Osteocyte (in vitro differentiated cells): ENCODE measurements at places on chromosomes 7 and 10.
A peak's percentile ranks its signal among the peaks of the same experiment; 100 is the strongest.

GRCh38 chr10:18097524-18097923 lies 42.7 kb upstream of the CACNB2 start:
- no peak overlapping the region for H3K4me3 ChIP-seq
- no peaks in the 10 kb centered on the region for H3K36me3 ChIP-seq
- DNase-seq = no peak
- no peaks in the 10 kb centered on the region for H3K4me1 ChIP-seq

DNA sequence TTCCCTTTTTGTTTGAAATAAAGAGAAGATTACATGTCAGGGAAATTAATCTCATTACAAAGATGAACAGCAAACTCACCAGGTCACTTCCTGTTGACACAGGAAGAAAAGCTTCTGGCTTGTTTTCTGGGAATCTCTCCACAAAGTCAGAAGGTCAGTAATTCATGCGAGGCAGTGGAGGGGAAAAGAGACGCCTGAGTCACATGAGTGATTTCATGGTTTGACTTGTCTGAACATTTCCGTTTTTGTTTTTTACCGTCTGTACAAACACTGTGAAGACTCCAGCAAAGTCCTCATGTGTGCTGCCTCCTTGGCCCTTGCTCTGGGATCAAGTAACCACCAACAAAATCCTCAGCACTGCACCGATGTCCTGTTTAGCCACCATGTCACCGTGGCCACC lies 2.5 kb upstream of the HABP2 start:
- H3K27ac ChIP-seq = peak overlapping the region; percentile 5
- peaks cover 3% of the 10 kb centered on the region for H3K27me3 ChIP-seq
- H3K4me1 ChIP-seq = peaks cover 8% of the 10 kb centered on the region
- no peak overlapping the region for H3K4me3 ChIP-seq
- H3K36me3 ChIP-seq = no peaks in the 10 kb centered on the region

GRCh38 chr10:70399177-70399576 lies 4.8 kb upstream of the EIF4EBP2 start:
- no peaks in the 10 kb centered on the region for H3K36me3 ChIP-seq
- H3K27ac ChIP-seq = no peak overlapping the region
- DNase-seq = no peak
- H3K27me3 ChIP-seq = no peaks in the 10 kb centered on the region

DNA sequence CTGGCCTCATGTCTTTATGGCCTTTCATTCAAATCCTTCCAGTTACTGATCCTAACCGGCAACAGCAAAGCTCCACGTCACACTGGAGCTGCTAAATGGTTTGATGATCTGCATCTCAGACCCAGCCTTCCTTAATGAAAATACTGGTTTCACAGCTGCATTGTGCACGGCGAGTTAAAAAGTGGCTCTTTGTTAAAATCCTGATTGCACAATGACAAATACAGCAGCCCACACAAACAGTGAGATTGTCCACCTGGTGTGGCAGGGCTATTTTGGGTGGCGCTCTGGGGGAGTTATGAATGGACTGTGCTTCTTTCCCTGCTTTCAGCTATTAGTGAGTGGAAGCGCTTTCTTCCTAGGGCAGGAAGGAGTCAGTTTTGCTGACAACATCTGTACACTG lies 63.4 kb upstream of the C1QL3 start:
- H3K4me1 ChIP-seq = no peaks in the 10 kb centered on the region
- DNase-seq = no peak
- H3K27ac ChIP-seq = no peak overlapping the region
- H3K36me3 ChIP-seq = no peaks in the 10 kb centered on the region
- H3K27me3 ChIP-seq = peaks cover 10% of the 10 kb centered on the region
